ENCODE measurements at places on chromosomes 16 and 17.

GRCh38 chr17:3913531-3914311, 2.5 kb downstream of the P2RX1 start:
- DNase-seq = peak; percentile 85

- DNase-seq = no peak
Measured at GRCh38 chr17:66098040-66098439, 93.9 kb downstream of the CEP112 start.

GRCh38 chr17:72539981-72540897, 419.4 kb downstream of the SOX9 start:
- peak; percentile 90 for DNase-seq

- DNase-seq = no peak
Measured at GRCh38 chr16:29789775-29790182, 772 bp upstream of the KIF22 start.

GRCh38 chr16:17173281-17173680, 297.5 kb downstream of the XYLT1 start:
- DNase-seq = no peak

DNA sequence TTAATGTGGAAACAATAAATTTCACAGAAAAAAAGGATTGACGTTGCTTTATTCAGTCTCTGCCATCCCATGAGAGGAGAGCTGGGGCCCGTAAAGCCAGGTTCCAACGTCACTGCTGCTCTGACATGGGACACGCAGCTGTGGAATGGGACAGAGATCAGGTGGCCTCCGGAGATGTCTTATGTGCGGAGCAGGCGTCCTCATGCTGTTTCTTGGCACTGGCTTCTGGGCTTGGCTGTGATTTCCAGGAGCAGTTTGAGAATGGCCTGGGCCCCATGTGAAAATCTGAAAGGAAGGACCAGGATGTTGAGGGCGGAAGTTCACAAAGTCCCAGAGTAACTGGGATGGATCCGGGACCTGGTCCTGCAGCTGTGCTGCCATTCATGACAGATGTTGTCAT, 32.4 kb downstream of the NDEL1 start:
- DNase-seq = no peak

GRCh38 chr17:63275971-63276745, 169.9 kb downstream of the CYB561 start:
- DNase-seq = no peak

- DNase-seq = no peak
Measured at GRCh38 chr16:84677849-84678248, 22.0 kb upstream of the USP10 start.

DNA sequence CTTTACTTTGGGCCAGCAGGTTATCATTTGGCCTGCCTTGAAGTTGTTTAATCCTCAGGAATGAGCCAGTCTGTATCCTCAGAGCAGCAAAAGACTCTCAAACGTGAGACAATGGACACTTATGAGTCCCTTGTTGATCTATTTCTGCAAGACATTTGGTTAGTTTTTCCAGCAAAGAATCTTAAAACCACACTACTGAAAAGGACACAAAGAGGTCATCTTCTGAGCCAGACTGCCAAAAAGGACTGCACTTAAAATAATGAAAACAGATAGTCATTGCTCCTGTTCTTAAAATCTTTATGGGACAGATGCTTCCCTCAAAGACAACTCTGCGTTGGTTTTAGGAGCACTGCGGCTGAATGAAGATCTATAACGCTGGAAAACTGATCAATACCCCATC, 205.7 kb upstream of the PSMD7 start:
- no peak for DNase-seq

GRCh38 chr17:36697903-36698530, 96.6 kb downstream of the MRM1 start:
- DNase-seq = no peak

- no peak for DNase-seq
Measured at GRCh38 chr16:87822108-87822970, 47.0 kb downstream of the SLC7A5 start.
